Stimulated activated CD8-positive, alpha-beta memory T cell treated with anti-CD3 and anti-CD28 coated beads, Interleukin-2, amount 100 ng/mL, for 1 hour (primary cell): ENCODE measurements at places on chromosomes 12 and 14.
A peak's percentile ranks its signal among the peaks of the same experiment; 100 is the strongest.

DNA sequence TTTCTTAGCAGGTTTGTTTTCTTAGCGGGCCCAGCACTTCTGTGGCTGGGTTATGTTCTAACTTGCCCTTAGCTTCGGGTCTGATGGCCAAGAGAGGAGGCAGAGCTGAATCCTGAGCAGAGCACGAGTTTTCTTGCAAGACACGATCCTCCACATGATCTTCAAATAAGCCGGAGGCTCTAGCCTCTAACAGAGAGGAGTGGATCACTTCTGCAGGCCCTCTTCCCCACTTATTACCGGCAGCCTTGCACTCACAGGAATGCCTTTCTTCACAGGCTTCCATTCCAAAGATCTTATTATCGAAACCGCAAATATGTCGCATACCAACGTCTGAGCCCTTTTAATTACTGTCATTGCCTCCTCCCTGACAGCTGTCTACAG lies 79.5 kb downstream of the SINHCAF start:
- no peak for DNase-seq

GRCh38 chr12:6074427-6074826 lies 50.0 kb downstream of the VWF start:
- DNase-seq, result no peak

- no peak for DNase-seq
Measured at GRCh38 chr12:76757694-76758093, 6.2 kb upstream of the ZDHHC17 start.

DNA sequence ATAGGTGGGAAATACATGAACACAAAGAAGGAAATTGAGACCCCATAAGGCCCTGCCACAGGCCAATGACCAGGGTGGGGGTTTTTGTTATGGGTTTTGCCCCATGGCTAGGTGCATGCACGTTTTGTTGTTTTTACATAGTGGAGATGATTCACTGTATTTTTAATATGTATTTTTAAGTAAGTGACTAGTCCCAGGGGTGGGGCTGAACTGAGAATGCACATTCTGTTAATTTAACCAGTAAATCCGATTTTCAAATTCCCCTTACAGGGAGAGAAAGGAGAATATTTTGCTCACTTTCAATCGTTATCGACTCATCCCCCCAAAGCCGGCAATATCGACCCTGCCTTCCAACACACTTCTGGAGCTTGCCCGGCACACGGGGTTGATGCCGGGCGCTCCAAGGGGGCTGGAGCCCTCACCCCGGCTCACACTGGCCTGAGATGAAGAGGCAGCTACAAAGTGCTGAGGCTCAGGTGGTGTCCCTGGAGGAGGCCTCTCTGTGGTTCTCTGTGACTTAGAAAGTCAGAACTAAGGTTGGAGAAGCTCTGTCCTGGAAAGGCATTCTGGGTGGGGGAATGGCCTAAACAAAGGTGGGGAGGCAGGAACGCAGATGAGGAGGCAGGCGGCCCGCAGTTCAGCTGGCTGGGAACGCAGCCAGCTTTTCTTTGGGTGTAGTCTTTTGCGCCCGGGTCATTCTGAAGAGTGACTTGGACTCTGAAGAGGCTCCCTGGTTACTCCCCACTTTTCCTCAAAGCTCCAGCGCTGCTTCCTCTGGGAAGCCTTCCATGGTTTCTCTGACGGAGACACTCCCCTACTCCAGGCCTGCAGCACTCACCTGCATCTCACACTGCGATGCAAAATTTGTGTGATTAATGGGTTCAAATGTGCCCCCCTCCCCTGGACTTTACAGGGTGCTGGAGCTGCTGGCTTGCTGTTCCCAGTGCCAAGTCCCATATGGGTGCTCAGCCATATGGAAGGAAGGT lies 50.7 kb upstream of the DLK1 start:
- DNase-seq, result no peak

DNA sequence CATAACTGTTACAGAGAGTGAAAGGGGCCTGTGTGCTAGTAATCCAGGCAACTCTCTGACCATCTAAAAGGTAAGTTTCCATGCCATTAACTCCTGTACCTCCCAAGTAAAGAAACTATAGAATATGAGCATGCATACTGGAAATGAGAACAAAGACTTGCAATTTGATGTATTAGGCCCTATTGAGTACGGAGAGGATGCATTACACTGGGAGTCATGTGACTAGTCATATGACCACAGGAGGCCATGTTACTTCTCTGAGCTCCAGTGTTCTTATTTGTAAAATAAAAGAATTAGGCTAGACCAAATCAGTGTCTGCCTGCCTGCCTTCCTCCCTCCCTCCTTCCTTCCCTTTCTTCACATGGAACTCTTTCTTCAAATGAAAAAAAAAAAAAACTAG lies 440.1 kb upstream of the CCDC196 start:
- no peak for DNase-seq

DNA sequence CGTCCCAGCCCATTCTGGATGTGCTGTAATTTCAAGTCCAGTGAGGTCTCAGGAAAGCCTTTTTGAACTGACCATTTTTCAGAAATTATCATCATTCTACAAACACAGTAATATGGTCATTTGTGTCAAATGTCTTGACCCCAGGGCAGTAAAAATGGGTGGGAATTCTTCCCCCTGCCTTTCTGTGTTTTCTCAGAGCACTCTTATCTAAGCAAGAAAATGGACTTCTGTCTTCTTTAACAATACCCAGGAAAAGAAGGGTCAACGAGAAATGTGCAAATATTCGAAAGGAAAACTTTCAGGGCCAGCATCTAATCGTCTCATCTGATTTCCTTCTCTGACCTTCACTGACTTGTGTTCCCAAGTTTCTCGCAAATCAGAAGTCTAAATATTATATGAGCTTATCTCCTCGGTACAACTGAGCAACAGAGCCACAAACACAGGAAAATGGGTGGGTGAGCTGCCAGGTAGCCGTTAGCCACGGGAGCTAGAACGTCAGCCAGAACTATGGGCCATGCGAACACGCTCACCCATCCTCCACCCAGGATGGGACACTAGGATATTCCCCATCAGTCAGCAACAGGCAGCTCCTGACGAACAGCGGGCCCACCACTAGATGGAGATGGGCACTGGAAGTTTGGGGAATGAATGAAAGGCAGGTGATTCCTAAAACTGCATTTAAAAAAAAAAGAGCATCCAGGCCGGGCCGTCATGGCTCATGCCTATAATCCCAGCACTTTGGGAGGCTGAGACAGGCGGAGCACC lies 57.1 kb downstream of the VWF start:
- DNase-seq, result no peak

- DNase-seq, result no peak
Measured at GRCh38 chr12:13957576-13957975, 23.8 kb downstream of the GRIN2B start.

DNA sequence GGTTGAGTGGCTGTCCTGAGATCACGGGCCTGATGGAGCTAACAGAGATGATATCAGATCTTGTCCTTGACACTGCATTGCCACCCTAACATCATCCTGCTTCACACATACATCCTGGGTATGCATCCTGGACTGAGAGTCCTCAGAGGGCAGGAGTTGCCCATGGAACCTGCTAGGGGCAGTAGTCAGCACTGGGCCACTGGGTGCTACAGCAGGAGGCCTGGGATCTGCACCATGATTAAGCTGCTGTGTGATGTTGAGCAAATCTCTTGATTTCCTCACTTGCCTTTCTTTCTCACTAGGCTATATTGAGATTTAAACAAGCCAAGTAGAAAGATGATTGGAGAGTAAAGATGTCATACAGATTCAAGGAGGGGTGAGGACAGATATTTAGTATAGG lies 22.1 kb upstream of the EIF4B start:
- DNase-seq, result no peak

GRCh38 chr12:14961466-14962152 lies at the start of gene ARHGDIB:
TSS of gene ARHGDIB (minus strand) at chr12:14961601. CDS start at chr12:14950712, 10,889 bp downstream.
- DNase-seq, result peak; percentile 49

DNA sequence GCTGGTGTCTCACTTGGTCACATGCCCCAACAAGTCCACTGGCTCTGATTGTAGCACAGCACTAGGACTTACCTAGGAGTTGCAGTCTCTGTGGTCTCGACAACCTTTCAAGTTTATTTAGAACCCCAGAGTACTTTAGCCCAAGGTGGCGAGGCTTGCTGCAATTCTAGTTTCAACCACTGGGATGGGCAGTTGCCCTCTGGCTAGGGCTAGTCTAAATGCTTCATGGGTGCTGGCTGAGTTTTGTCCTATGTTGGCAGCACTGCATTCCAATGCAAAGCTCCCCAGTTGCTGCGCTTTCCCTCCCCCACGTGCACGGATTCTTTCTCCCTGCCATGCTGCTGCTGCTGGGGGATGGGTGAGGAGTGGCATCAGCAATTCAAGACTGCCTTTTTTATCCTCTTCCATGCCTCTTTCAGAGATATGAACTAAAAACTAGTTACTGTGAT lies 207.9 kb downstream of the SYNE2 start:
- no peak for DNase-seq

- DNase-seq, result no peak
Measured at GRCh38 chr12:120797677-120798642, 72.3 kb downstream of the ACADS start.
